Stimulated activated CD8-positive, alpha-beta memory T cell treated with anti-CD3 and anti-CD28 coated beads, Interleukin-4, amount 100 ng/mL, for 4 hours (primary cell): ENCODE measurements at places on chromosomes 5 and 9.

- DNase-seq = no peak
Observed at GRCh38 chr9:106478727-106479126, 384.2 kb upstream of the ZNF462 start.

DNA sequence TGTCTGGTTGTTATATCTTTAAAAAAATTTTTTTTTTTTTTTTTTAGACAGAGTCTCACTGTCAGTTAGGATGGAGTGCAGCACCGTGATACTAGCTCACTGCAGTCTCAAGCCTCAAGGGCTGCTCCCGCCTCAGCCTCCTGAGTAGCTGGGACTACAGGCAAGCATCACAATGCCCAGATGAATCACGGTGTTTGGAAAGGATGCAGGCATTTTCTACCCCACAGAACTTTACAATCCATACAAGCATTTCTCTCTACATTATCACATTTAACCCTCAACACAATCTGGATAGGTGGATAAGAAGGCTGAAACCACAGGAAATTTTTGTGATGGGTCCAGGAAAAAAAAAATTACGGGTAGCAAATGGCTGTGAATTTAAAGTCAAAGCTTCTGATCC lies 5.8 kb upstream of the PCA3 start:
- DNase-seq = no peak

GRCh38 chr9:135269912-135270830 lies 182.7 kb downstream of the OLFM1 start:
- no peak for DNase-seq

DNA sequence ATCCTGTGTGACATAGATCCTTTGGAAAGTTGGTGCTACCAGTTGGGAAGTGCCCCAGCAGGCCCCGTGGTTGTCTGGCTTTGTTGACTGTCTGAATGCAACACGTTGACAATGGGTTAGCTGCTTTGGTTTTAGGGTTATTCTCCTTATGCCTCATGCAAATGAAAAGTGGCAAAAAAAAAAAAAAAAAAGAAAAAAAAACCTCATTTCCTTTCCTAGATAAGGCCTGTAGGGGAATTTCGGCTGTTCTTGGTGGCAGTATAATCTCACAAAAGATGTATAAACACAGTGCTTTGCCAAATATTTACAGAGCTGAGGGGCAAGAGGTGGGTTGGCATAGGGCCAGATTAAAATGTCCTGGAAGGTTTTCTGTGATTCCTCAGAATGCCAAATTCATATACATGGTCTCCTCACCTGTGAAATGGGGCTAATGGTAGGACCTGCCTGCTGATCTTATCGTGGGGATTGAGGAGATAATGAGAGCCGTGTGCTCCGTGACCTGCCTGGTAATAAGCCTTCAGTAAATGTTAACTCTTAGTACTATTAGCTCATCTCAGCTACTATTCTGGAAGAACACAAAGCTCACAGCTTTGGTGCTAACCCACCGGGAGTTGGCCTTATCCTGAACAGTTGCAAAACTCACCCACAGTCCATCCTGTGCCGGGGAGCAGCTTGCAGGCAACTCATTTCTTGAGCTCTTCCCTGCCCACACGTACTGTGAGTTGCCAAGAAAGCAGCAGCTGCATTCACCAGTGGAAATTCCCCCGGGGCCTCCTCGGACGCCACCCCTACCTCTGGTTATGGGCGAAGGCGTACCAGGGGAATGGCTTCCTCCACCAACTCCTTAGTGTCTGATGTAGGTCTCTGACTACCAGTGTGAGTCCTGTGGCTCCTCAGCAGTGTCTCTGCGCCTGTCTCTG lies 220.3 kb downstream of the NR3C1 start:
- DNase-seq = peak; percentile 8

GRCh38 chr5:159581502-159582249 lies 251.4 kb upstream of the IL12B start:
- no peak for DNase-seq

GRCh38 chr9:114150608-114151007 lies 4.7 kb upstream of the COL27A1 start:
- DNase-seq = no peak

GRCh38 chr5:168447808-168448207 lies 38.5 kb upstream of the RARS1 start:
- no peak for DNase-seq

DNA sequence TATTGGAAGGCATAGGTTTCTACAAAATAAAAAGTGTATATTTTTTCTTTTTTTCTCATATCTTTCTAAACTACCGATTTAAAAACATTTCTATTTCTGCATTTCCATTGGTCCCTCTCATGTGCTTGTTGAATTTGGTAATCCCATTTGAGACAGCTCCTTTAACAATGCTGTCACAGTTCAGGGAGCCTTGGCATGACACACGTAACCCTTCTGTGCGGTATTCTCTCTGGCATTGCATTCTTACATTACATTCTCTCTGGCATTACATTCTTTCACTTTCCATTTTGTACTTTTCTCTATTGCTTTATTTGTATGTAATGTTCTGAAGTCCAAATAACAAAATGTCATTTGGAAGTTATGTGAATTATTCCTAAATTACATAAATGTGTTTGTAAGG lies 150.7 kb upstream of the RASGRF2 start:
- DNase-seq = no peak

DNA sequence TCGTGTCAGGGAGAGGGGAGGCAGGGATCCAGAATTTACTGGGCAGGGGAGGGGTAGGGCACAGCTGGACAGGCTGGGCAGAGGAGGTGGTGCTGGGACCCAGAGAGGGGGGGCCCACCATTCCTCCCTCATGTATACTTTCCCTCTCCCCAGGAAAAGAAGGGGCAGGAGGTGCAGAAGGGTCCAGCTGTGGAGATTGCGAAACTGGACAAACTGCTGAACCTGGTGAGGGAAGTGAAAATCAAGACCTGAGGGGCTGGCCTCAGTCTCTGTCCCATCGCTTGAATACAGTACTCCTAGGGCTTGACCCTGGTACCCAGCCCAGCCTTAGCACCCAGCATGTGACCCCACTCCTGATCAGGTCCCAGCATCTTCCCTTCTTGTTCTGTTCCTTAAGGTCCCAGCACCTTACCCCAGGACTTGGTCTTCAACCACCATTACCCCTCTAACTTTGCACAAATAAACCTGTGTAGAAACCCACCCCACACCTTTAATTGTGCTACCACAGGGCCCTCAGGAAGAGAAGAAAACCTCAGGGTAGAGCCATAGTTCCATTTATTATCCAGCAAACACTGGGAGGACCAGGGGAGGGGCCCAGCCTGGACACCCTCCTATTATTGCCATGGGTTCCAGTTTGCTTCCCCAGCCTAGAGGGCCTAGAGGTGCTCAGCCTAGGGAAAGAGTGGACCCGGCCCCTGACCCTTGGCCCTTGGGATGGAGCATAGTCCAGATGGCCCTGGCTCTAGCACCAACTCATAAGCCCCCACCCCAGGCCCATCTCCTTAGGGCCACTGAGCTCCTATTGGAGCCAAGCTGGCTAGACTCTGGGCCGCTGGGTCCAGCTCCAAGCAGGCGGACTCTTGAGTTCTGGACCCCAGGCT lies 2.0 kb downstream of the ENHO start:
- DNase-seq = no peak

GRCh38 chr5:57176350-57176857 lies 2.5 kb downstream of the GPBP1 start:
- no peak for DNase-seq

DNA sequence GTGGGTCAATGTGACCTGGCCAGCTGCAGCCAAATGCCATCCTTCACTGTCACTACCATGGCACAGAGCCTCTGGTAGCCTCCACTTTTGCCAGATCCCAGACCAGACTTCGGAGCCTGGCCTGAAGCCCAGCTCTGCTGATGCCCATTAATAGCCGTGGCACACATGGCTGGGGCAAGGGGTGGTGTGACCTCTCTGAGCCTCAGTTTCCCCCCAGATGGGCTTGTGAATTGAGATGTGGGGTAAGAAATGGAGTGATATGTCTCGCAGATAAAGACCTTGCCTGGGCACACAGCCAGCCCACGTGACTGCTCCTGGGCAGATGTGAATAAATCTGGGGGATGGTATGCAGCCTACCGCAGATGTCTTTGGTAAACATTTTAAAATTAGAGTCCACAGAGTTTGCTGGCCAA lies 13.9 kb downstream of the SUSD3 start:
- no peak for DNase-seq

- DNase-seq = no peak
Observed at GRCh38 chr5:132458226-132458560, 32.4 kb downstream of the IRF1 start.

- DNase-seq = no peak
Observed at GRCh38 chr5:147538236-147538635, 28.4 kb upstream of the DPYSL3 start.

DNA sequence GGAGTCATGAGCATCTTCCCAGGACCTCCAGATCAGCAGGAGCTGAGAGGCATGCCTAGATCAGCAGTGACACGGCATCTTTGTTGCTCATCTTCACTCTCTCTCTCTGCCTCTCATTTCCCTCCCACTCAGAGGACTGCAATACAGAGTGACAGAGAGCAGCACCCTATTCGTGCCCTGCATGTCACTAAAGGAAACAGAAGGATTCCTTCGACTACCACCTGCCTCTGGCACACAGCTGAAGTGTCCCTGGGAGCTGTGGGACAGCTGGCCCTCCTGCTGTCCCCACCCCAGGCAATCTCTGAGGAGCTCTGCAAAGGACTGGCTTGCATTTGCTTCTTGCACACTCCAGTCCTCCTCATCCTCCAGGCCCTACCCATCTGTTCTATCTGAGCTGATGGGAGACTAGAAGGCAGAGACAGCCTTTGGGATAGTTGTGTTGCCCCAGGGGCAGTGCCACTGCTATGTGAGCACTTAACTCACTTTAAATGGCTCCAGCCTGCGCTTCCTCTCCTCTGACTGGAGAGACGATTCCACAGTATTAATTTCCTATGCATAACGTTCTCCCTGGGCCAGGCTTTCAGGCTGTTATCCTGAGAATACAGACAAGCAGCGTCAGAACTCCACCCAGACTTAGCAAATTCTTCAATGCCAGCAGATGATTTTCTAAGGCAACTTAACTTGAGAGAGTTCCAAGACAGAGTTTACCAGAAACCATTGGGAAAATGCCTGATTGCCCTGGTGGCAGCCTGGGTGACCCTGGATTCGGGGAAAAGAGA lies 167.6 kb upstream of the MAP1B start:
- DNase-seq = no peak

GRCh38 chr5:102855681-102856388 lies 100.7 kb downstream of the PAM start:
- no peak for DNase-seq

DNA sequence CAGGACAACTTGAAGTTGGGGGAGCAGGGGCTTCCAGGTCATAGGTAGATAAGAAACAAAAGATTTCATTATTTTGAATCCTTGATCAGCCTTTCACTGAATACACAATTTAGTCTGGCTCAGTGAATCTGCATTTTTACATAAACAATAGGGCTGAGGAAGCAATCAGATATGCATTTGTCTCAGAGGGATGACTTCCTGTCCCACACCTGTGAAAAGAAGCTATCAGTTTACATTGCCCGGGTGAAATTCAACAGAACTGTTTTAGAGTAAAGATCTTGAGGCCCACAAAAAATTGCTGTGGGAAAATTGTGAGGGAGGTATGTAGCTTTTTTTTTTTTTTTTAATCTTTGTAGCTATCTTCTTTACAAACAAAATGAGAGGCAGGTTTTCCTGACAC lies 38.3 kb downstream of the DNAJB5 start:
- DNase-seq = no peak

DNA sequence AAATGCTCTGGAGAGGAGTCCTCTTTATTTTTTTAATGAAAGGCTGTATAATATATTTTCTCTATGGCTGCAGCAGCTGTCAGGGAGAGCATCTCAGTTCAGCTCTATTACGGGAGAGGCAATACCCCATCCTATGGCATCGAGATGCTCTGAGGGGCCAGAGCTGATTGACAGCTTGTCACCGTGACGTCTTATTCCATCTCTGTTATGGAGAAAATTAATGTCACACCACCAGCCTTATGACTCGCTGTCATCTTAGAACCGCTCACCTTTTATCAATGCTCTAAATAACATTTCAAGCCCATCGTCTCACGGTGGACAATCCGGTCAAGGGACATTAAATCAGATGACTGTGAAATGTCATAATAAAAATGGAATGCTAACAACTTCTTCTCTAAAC lies 273.5 kb downstream of the SLF1 start:
- DNase-seq = no peak

GRCh38 chr5:73170522-73170921 lies 2.5 kb upstream of the TMEM174 start:
- DNase-seq = no peak

GRCh38 chr5:176466245-176466871 lies 18.2 kb downstream of the FAF2 start:
- no peak for DNase-seq

DNA sequence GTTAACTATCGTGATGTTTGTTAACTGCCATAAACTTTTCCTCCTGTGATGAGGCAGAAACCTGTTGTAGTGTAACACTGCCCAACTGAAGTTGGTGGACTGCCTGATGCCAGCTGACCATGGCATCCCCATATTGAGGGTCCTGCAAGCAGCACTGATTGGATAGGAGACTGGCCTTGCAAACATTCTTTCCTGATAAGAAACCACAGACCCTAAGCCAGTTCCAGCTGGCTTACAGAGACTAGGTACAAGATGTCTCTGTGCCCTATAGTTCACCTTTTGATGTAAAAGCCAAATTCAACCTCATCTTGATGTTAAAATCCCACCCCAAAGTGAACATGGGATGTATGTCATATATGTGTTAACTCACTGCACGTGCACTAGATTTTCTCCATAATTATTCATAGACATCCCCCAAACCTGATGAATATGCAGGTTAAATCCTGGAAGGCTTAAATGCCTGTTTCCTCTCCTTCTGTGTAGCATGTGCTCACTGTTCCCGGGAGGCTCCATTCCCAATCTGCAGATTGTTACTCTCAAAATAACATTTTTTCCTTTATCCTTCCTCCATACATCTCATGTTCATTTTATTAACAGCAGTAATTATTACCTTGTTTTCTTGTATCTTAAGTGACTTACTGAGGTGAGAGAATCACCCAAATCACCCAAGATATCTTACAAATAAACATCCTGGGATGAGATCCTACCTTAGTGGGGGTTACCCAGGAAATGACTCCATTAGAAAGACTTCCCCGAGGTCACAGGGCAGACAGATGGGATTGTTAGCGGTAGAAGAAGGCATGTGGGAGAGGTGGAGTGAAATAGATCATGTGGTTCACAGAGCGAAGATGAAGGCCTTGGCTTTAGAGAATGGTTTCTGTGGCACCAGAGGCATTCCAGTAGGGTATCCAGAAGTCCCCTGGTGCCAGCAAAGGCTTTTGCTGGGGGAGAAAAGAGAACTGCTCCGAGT lies 566.7 kb downstream of the CCDC171 start:
- no peak for DNase-seq

DNA sequence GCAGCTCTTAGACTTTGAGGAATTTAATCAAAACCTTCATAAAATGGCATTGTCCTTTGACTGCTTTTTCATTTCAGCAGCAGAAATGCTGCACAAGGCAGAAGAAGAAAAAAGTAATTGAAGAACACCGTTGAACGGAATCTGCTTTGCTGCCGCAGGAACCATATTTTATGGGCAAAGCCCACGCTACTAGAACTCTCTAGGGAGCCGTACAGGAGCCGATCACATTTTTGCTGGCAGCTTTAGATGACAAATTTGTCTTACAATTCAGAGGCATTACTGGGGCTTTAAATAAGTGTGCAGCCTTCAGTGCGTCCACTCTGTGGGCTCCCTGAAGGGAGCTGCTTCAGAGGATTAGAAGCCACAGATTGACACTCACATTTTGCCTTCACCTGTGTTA lies 5.4 kb downstream of the CFAP90 start:
- DNase-seq = no peak

GRCh38 chr5:121982146-121982892 lies 20.5 kb downstream of the SRFBP1 start:
- DNase-seq = no peak

- no peak for DNase-seq
Observed at GRCh38 chr5:145921211-145921610, 15.2 kb upstream of the SH3RF2 start.
